ENCODE measurements at places on chromosomes 3 and 15.

DNA sequence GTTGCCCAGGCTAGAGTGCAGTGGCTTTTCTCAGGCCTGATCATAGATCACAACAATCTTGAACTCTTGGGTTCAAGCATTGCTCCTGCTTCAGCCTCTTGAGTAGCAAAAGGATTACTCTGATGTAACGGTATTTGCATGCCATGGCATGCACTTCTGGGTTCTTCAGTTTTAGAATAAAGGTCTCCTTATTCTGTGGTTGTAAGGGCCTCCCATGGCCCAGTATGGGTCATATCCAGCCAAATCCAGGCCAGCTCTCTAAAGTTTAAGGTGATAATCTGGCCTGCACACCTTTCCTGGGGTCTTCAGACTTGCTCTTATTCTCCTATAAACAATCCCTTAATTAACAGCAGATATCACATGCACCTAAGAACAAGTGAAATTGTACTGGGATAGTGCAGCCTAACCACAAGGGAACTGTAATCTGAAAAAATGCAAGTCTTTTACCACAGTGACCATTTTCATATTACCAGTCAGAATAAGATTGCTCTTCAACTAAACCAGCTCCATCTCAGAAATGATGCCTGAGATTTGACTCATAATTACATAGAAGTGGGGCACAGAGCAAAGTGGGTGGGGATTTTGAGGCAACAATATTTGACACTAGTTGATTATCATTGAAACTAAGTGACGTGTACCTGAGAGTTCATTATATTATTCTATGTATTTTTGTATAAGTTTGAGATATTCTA is 25.4 kb downstream of the COMMD2 start:
- DNase-seq, result no peak

DNA sequence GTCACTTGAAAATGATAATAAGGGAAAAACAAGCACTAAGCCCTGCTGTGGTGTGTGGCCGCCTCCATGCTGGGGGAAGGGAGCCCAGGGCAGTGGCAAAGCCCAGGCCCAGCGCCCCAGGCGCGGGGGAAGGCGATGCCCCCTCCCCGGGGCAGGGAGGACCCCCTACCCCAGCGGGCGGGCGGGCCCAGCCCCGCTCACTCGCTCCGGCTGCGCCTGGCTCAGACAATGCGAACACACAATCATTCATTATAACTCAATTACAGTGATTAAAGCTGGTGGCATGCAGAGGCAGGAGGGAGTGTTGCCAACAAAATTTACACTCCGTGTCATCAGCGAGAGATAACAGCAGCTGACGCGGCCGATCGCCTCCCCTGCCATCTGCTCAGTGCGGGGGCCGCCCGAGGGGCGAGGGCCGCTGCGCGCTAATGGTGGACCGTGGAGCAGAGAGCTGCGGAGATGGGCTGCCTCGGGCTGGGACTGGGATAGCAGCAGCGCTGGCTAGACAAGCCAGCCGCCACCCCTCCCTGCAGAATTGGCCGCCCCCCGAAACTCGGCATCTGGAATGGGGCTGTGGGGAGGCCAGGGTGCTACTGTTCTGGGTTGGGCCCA is 64.1 kb downstream of the TLE3 start:
- DNase-seq, result no peak

- peak; percentile 51 for DNase-seq
Observed at GRCh38 chr3:48400824-48401433, 28.9 kb downstream of the FBXW12 start.

DNA sequence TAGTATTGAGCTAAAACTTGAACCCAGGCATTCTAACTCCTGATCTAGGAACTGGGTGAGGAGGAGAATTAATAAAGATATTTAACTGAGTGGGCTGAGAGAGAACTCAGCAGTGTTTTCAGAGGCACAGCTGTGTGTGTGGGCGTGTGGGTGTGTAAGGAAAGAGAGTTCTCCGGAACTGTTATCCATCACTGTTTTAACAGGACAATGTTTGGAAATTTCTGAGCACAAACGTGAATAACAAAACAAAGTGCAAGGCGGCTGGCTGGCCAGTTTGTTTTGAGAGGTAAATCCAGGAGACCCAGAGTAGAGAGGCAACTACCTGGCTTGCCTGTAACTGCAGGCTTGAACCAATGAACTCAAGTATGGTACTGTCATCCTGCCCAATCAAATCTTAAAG is 5.0 kb upstream of the PTPN9 start:
- no peak for DNase-seq

DNA sequence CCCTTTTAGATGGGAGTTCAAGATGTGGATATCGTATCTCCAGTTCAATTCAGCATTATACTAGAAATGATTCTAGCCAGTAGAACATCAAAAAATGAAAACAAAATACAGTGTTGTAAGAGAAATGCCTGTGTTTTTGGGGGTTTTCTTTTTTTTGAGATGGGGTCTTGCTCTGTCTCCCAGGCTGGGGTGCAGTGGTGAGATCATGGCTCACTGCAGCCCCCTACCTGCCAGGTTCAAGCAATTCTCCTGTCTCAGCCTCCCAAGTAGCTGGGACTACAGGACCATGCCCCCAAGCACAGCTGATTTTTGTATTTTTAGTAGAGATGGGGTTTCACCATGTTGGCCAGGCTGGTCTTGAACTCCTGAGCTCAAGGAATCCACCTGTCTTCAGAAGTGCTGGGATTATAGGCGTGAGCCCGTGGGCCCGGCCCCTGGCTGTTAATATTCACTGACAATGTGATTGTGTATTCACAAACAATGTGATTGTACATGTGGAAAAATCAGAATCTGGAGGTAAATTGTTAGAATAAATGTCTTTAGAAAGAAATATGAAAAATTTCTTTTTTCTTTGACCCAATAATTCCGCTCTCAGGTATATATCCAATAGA is 59.0 kb downstream of the ARIH1 start:
- no peak for DNase-seq

Measured in activated CD4-positive, alpha-beta T cell treated with anti-CD3 and anti-CD28 coated beads for 1 hour (primary cell).